ENCODE measurements at places on chromosomes 7 and 10.

DNA sequence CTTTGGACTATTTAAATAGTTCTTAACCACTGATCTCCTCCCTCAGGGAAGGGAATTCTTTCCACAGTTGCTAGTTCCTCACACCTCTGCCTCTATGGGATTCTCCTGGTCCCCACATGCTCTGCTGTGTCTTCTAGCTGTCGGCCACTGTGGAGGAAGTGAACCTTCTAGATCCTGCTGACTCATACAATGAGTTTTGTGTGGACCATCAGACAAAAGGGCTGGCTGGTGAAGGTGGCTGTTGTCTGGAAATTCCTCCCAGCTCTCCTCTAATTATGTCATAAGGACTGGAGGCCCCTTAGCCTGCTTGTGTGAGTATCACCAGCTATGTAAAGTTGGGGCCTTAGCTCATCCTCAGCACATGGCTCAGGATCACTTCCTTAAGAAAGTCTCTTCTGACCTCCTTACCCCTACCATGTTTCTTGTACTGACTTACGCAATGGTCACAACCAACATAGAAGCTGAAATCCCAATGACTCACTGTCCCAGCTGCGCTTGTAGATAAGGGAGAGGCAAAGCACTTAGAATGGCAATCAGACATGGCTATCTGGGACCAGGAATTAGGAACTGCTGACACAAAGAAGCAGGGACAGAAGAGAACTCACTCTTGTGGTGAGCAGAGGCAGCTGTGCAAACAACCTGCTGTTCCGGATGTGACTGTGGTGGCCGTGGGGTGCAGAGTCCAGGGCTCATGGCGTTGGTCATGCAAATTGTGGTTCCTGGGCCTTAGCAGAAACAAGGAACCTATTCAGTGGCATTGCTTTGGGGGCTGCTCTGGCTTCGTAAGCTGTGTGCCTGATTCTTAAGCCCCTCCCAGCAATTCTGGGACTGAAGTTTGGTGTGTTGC is 2.5 kb upstream of the MACC1 start:
- DNase-seq = peak; percentile 99

DNA sequence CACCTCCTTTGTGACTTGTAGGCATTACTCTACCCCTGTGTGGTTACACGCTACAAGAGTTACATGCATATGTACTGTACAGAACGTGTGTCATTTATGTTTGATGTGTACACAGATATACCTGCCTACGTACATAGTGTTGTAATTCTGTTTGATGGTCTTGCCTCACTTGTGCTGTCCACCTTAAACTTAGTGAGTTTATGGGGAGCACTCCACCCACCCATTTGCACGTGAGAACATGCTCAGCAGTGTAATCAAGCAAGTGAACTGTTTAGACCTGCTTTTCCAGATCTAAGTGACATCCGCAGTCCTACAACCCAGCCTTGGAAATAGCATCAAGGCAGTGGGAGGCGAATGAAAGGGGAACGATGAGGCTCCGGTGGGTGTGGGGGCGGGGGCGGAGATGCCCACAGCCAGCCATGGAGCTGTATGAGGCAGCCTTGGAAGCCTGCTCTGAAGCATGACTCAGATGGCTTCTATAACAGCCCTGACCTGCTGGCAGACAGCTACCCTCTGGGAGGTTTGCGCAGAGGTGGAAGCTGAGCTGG is 52.1 kb downstream of the SUFU start:
- DNase-seq = peak; percentile 80

GRCh38 chr7:88366845-88367244 is 60.2 kb upstream of the STEAP4 start:
- no peak for DNase-seq

- no peak for DNase-seq
These were observed 76.3 kb upstream of the ABCB5 start for GRCh38 chr7:20539201-20539600.

- DNase-seq = peak; percentile 72
These were observed 118.9 kb downstream of the AKR1D1 start for GRCh38 chr7:138195151-138195571.

DNA sequence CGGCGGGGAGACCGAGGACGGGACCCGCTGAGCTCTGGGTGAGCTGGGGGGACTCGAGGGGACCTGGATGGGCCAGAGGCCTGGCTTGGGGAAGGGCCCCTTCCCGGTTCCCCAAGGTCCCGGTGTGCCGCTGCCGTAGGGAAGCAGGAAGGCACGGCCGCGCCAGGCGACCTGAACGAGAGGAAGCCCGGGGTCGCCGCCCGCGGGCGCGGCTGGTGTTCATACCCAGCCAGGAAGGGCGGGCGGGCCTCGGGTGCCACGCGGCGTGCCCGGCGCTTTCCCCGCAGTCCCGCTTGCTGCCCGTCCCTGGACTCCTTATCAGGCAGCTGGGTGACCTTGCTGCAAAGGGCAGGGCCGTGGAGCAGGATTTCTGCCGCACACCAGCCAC is 38.0 kb downstream of the ZNF777 start:
- DNase-seq = peak; percentile 42

DNA sequence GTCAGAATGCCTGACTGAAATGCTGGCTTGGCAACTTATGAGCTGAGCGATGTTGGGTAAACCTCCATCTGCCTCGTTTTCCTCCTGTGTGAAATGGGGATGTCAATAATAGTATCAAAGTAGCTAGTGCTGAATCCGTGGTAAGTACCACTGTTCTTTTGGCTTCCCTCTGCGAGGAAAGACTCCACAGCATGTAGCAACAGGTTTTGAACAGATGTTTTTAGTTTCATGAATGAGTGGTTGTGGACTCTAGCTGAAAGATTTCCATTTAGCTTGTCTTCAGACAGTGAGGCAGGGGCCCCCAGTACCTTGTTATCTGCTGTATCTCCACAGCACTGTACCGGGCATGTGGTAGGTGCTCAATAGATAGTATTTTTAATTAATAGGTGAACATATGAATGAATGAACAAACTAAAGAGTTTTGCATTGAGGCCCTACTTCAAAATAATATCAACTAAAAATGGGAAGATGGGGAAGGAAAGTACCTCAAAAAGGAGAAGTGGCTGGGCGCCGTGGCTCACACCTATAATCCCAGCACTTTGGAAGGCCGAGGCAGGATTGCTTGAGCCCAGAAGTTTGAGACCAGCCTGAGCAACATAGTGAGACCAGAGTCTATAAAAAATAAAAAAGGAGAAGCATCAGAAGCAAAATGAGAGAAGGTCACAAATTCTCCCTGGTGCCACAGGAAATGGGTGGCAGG is 5.6 kb upstream of the DLG5 start:
- DNase-seq = no peak

DNA sequence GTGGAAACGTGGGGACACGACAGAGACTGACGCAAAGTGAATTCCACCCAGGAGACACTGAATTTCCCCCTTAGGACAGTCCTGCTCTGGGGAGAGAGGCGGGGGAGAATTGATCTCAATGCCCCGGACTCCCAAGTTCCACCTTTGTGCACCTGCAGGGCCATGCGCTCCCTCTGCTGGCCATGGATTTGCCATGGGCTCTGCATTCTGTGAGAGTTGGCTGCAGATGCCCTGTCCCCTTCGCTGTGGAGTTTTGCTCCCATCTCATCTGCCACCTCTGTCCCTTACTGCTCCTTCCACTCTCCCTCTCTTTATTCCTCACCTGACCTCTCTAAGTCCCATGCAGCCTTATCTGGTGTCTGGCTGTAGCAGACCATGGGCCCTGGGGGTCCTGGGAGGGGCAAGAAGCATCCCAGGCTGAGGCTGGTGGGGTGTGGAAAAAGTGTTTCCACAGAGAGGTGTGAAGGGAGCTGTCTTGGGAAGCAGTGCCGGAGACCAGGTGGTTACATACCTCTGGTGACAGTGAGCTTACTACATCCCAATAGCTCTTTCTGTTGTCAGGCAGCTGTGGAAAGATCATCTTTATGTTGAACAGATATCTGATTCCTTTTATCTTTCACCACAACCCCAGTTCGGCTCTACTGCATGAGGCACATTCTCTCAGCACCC is 14.3 kb downstream of the GHRHR start:
- peak; percentile 14 for DNase-seq

DNA sequence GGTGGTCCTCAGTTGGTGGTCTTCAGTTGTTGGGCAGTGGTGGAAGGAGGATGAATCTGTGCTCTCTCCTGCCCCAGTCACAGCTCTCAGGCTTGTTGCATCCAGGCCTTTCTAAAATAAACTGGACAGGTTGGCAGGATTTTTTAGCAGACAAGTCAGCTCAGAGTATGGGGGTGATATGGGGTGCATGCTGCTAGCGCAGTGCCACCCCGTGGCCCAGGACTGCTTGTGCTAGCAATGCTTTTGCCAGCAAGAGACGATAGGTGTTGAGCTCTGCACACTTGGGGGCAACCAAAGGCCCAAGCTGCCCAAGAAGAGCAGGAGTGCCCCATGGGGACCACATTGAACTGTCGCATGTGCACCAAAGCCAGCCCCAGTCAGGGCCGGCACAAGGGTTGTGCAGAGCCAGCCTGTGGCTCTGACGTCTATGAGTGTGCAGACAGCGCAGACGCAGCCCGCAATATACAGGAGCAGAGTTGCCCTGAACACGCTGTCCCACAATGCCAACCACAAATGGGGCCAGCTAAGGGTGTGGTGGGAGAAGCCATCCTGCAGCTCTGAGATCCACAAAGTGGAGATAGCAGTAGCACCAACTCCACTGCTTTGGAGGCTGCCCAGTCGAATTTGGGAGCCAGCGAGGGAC is 49.8 kb upstream of the PDSS1 start:
- no peak for DNase-seq

- no peak for DNase-seq
These were observed 679.3 kb upstream of the CELF2 start for GRCh38 chr10:10338339-10338738.

- no peak for DNase-seq
These were observed at the start of gene TMEM196 for GRCh38 chr7:19772841-19773760. Gene TMEM196, minus strand, starts transcription at chr7:19773617. Its CDS starts 921 bp downstream, at chr7:19772696.

GRCh38 chr10:128763588-128763987 is 637.4 kb upstream of the MKI67 start:
- no peak for DNase-seq

DNA sequence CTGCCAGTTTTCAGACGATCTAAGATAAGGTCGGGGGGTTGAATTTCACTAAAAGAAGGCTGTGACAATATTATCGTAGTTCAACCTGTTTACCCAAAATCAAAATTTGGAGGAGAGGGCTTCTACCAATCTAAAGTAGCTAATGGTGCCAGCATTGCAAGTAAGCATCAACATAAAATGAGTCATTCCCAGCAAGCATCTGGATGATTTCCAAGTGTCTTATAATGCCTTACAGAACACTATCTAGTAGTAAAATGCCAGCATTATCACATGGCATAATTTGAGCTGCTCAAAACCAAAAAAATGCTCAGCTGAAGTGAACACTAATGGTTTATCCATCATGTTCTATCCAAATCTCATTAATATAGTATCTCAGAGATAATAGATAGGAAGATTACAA is 1193.9 kb downstream of the DNAJB9 start:
- DNase-seq = no peak

DNA sequence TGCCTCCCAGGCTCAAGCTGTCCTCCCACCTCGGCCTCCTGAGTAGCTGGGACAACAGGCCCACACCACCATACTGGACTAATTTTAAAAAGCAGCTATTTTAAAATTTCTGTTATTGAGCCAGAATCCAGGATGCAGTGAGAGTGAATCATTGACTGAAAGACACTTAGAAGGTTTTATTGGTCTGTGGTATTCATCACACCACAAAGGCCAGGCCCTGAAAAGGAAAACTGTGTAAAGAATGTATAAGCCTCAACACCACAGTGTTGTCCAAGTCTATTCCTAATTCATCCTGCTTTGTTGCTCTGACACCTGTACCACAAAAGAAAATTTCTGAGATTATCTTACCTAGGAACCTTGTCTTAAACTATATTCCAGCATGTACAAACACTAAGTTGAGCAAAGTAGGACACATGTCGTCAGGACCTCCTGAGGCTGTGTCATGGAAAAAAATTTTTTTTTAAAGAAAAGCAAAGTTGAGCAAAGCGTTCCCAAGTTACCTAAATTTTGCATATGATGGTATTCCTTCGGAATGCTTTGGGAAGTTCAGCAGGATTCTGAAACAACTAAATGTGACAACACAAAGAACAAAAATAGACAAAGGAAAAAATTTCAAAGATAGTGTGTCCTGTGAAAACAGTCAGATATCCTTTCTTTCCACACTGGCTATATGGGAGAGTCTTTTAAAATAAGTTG is 129.6 kb upstream of the MKLN1 start:
- DNase-seq = no peak

GRCh38 chr10:12847361-12847975 is 154.0 kb downstream of the CCDC3 start:
- DNase-seq = no peak

DNA sequence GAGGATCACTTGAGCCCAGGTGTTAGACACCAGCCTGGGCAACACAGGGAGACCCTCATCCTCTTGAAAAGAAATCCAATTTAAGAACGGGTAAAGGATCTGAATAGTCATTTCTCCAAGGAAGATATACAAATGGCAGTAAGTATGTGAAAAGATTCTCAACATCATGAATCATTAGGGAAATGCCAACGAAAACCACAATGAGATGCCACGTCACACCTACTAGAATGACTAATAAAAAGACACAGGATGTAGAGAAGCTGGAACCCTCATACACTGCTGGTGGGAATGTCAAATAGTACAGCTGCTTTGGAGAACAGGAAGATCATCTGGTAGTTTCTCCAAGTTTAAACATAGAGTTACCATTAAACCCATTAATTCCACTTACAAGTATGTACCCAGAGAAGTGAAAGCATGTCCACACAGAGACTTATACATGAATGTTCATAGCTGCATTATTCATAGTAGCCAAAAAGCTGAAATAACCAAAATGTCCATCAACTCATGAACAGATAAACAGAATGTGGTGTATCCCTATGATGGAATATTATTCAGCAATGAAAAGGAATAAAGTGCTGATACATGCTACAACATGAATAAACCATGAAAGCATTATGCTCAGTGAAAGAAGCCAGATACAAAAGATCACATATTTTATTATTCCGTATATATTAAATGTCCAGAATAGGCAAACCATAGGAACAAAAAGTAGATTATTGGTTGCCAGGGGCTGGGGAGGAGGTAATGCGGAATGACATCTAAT is 13.1 kb upstream of the ZMIZ2 start:
- peak; percentile 69 for DNase-seq

DNA sequence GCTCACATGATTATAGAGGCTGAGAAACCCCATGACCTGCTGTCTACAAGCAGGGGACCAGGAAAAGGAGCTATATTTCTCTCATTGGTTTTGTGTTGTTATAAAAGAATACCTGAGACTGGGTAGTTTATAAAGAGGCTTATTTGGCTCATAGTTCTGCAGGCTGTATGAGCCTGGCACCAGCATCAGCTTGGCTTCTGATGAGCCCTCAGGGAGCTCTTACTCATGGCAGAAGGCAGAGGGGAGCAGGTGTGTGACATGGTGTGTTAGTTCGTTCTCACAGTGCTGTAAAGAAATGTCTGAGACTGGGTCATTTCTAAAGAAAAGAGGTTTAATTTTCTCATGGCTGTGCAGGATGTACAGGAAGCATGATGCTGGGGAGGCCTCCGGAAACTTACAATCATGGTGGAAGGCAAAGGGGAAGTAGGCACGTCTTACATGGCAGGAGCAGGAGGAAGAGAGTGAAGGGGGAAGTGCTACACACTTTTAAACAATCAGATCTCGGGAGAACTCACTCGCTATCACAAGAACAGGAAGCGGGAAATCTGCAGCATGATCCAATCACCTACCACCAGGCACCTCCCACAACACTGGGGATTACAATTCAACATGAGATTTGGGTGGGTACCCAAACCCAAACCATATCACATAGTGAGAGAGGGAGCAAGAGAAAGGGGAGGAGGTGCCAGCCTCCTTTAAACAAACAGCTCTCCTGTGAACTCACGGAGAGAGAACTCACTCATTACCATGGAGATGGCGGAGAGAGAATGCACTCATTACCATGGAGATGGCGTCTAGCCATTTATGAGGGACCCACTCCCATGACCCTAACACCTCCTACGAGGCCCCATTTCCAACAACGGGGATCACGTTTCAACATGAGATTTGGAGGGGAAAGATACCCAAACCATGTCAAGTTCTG is 133.4 kb downstream of the JCAD start:
- peak; percentile 37 for DNase-seq
